ENCODE measurements at places on chromosomes 3 and 15.
A peak's percentile ranks its signal among the peaks of the same experiment; 100 is the strongest.

- DNase-seq, result no peak
- H3K4me3 ChIP-seq, result no peak overlapping the region
- H3K27me3 ChIP-seq, result no peaks in the 10 kb centered on the region
- H3K4me1 ChIP-seq, result no peaks in the 10 kb centered on the region
- no peaks in the 10 kb centered on the region for H3K36me3 ChIP-seq
- H3K27ac ChIP-seq, result no peak overlapping the region
Observed at GRCh38 chr3:77052733-77053670, 13.1 kb downstream of the ROBO2 start.

GRCh38 chr15:93716615-93717231 lies 514.6 kb upstream of the MCTP2 start:
- H3K27ac ChIP-seq, result no peak overlapping the region
- H3K36me3 ChIP-seq, result no peaks in the 10 kb centered on the region
- H3K27me3 ChIP-seq, result no peaks in the 10 kb centered on the region
- no peak for DNase-seq
- no peak overlapping the region for H3K4me3 ChIP-seq

DNA sequence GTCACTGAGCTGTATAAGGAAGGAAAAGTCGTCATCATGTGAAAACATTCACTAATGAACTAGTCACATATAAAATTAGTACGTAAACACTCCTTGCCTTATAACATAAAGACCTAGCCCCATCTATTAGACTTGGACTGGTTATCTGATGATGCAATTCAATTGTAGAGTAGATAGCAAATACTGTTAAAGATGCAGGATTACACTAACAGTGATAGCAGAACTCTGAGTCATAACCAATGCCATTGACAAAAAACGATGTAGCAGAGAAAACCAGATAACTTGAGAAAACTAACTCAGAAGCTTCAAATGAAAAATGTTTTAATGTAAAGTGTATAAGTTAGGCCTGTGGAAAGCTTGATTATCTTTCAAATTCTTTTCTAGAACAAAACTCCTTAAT lies 132.2 kb downstream of the WDR72 start:
- H3K27ac ChIP-seq, result no peak overlapping the region
- no peaks in the 10 kb centered on the region for H3K4me1 ChIP-seq
- H3K36me3 ChIP-seq, result no peaks in the 10 kb centered on the region
- H3K27me3 ChIP-seq, result no peaks in the 10 kb centered on the region
- H3K4me3 ChIP-seq, result no peak overlapping the region

- no peak overlapping the region for H3K27ac ChIP-seq
- no peak overlapping the region for H3K4me3 ChIP-seq
- no peak for DNase-seq
- no peaks in the 10 kb centered on the region for H3K27me3 ChIP-seq
- peaks cover 3% of the 10 kb centered on the region for H3K36me3 ChIP-seq
- peaks cover 19% of the 10 kb centered on the region for H3K4me1 ChIP-seq
Observed at GRCh38 chr3:142273501-142273900, 48.1 kb upstream of the GK5 start.

DNA sequence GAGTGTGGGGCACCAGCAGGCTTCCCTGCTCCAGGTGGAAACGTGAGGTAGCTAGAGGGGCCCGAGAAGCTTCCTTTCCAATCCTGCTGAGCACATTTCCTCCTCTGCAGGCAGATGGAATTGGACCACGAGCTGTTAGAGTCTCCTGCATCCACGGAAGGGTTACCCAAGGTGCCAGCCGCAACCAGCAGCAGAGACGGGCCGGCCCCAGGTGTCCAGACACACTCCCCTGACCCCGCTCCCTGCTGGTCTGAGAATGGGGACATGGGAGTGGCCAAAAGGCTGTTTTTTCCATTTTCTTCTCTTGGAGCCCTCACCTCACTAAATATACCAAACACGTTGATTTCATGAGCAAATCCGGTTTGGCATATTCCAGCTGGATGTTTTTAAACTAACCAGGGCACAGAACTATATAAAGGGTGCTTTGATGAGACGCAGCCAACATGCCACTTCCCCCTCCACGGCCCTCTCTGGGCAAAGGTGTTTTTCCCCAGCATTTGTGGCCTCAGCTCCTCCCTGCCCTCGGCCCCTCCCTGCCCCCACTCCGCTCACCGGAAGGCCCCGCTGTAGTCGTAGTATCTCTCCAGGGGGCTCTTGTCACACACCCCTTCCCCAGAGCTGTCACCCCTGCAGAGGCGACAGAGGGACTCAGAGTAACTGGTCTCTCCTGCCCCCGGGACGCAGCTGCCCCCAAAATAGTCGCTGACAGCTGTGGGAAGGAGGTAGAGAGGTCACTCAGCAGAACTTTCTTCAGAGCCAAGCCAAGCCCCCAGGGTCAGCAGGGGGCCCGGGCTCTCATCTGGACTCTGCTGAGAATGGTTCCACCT lies 7.0 kb downstream of the MELTF start:
- H3K27me3 ChIP-seq, result no peaks in the 10 kb centered on the region
- H3K36me3 ChIP-seq, result no peaks in the 10 kb centered on the region
- H3K27ac ChIP-seq, result no peak overlapping the region
- H3K4me1 ChIP-seq, result peaks cover 7% of the 10 kb centered on the region
- peak overlapping the region; percentile 67 for H3K4me3 ChIP-seq

DNA sequence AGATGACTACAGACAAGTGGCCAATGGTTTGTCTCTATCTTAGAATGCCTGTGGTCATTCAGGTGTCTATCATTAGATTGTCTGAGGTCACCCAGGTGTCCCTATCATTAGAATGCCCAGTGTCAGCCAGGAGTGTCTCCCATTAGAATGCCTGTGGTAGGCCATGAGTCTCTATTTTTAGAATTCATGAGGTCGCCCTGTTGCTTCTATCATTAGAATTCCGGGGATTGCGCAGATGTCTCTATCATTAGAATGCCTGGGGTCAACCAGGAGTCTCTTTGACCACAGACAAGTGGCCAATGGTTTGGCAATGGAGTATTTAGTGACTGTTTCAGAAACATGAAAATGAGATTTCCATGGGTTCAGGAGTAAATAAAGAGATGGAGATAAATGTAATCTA lies 7.6 kb downstream of the RTP2 start:
- H3K27ac ChIP-seq, result no peak overlapping the region
- no peaks in the 10 kb centered on the region for H3K4me1 ChIP-seq
- peaks cover 36% of the 10 kb centered on the region for H3K27me3 ChIP-seq
- DNase-seq, result no peak

GRCh38 chr3:163735394-163735793 lies 1342.9 kb downstream of the SI start:
- no peak overlapping the region for H3K4me3 ChIP-seq
- H3K27me3 ChIP-seq, result no peaks in the 10 kb centered on the region
- no peak overlapping the region for H3K27ac ChIP-seq

GRCh38 chr3:71616571-71617021 lies 33.1 kb upstream of the FOXP1 start:
- H3K4me3 ChIP-seq, result no peak overlapping the region
- peaks cover 10% of the 10 kb centered on the region for H3K4me1 ChIP-seq
- DNase-seq, result no peak
- H3K27ac ChIP-seq, result peak overlapping the region; percentile 49
- H3K36me3 ChIP-seq, result peaks cover 11% of the 10 kb centered on the region

- H3K27me3 ChIP-seq, result no peaks in the 10 kb centered on the region
- peaks cover 20% of the 10 kb centered on the region for H3K4me1 ChIP-seq
- H3K36me3 ChIP-seq, result peaks cover 34% of the 10 kb centered on the region
- no peak overlapping the region for H3K27ac ChIP-seq
Observed at GRCh38 chr3:16441371-16441875, 72.1 kb downstream of the RFTN1 start.

DNA sequence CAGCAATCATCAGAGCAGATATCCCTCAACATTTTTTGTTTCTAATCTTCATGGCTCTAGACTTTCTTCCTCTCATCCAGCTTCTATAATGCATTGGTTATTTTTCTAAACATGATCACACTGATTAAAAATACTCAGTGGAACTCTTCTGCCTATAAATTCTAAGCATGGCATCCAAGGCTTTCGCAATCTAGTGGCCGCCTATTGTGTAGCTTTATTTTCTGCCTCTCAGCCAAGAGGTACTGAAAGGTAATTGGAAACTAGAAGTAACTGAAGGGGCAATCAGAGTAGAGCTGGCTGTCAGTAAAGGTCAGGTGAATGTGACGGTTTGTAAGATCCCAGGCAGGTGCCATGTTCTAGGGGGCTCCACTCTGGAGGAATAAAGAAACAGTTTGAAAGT lies 33.4 kb downstream of the OXSM start:
- H3K36me3 ChIP-seq, result no peaks in the 10 kb centered on the region
- no peak overlapping the region for H3K4me3 ChIP-seq
- no peak for DNase-seq
- H3K27me3 ChIP-seq, result peaks cover 6% of the 10 kb centered on the region
- H3K4me1 ChIP-seq, result peaks cover 10% of the 10 kb centered on the region

- no peak overlapping the region for H3K4me3 ChIP-seq
- H3K36me3 ChIP-seq, result peaks cover 3% of the 10 kb centered on the region
- H3K27ac ChIP-seq, result no peak overlapping the region
- H3K4me1 ChIP-seq, result peaks cover 5% of the 10 kb centered on the region
- H3K27me3 ChIP-seq, result no peaks in the 10 kb centered on the region
- DNase-seq, result no peak
Observed at GRCh38 chr3:126780666-126781065, 76.6 kb downstream of the CHCHD6 start.

DNA sequence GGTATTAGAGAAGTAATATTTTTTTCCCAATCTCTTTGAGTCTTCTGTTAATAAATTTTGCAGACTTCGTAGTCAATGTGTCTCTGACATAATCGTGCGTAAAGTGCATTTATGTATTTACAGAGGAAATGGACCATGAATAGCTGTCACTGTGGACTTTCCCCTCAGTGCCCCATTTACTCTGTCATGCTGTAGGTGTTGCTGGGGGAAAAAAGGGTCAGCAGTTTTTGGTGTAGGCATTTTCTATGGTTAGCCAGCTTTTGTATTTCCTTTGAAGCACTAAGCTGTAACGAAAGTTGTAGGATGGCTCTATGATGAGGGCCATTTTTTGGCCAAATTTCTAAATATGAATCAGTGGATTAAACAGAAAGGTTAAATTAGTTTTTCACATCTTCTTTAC lies 598.4 kb downstream of the FGF12 start:
- H3K4me1 ChIP-seq, result no peaks in the 10 kb centered on the region
- H3K36me3 ChIP-seq, result no peaks in the 10 kb centered on the region
- no peak overlapping the region for H3K4me3 ChIP-seq
- H3K27ac ChIP-seq, result no peak overlapping the region
- DNase-seq, result no peak
- H3K27me3 ChIP-seq, result no peaks in the 10 kb centered on the region

GRCh38 chr15:93173369-93173768 lies 84.4 kb upstream of the RGMA start:
- no peaks in the 10 kb centered on the region for H3K36me3 ChIP-seq
- H3K27ac ChIP-seq, result no peak overlapping the region
- no peak overlapping the region for H3K4me3 ChIP-seq
- peaks cover 16% of the 10 kb centered on the region for H3K27me3 ChIP-seq
- no peaks in the 10 kb centered on the region for H3K4me1 ChIP-seq

DNA sequence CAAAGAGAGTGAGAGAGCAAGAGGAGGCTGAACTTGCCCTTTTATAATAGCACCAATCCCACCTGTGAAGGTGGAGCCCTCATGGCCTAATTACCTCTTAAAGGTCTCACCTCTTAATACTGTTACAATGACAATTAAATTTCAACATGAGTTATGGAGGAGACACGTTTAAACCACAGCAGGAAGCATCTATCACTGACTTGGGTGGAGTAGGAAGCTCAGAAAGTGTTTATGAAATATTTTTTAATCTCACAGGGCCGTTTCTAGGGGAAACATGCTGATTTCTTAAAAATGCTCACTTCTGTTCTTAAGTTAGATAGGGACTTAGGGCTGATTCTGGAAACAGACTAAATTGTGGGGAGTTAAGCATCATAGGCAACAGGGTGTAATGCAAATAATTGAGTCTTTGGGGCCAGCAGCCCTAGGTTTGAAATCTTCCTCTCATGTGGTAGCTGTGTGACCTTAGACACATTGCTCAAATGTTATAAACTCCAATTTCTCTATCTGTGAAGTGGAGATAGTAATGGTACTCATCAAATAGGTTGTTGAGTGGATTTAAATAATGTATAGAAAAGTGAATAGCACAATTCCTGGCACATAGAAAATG lies 133.3 kb upstream of the KLHL25 start:
- DNase-seq, result no peak
- H3K4me3 ChIP-seq, result no peak overlapping the region
- H3K36me3 ChIP-seq, result no peaks in the 10 kb centered on the region
- H3K27me3 ChIP-seq, result peaks cover 11% of the 10 kb centered on the region

GRCh38 chr15:96374499-96374898 lies 44.0 kb downstream of the NR2F2 start:
- H3K4me3 ChIP-seq, result no peak overlapping the region
- H3K27ac ChIP-seq, result no peak overlapping the region
- no peaks in the 10 kb centered on the region for H3K4me1 ChIP-seq
- peaks cover 12% of the 10 kb centered on the region for H3K27me3 ChIP-seq
- no peak for DNase-seq
- H3K36me3 ChIP-seq, result no peaks in the 10 kb centered on the region

- no peaks in the 10 kb centered on the region for H3K4me1 ChIP-seq
- peaks cover 21% of the 10 kb centered on the region for H3K36me3 ChIP-seq
- H3K4me3 ChIP-seq, result no peak overlapping the region
- H3K27ac ChIP-seq, result no peak overlapping the region
Observed at GRCh38 chr15:52360229-52361203, 64.9 kb upstream of the MYO5C start.

DNA sequence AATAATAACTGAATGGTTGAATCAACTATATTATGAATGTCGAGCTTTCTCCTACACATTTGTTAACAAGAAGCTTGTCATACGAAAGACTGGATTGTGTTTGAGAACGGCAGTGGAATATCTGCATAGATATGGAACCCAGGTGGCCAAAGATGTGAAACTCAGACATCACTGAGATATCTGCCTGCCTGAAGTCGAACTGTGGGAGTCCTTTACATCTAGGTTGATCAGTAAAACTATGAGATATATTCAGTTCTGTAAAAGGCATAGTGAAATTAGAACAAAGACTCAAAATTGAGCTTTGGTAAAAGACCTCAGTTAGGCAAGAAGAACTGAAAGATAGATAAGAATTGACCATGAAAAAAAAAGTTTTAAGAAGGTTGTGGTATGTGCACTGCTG lies 41.5 kb upstream of the TOP2B start:
- no peak overlapping the region for H3K27ac ChIP-seq
- H3K36me3 ChIP-seq, result no peaks in the 10 kb centered on the region
- H3K4me1 ChIP-seq, result no peaks in the 10 kb centered on the region
- DNase-seq, result no peak
- H3K4me3 ChIP-seq, result no peak overlapping the region
- H3K27me3 ChIP-seq, result peaks cover 8% of the 10 kb centered on the region

DNA sequence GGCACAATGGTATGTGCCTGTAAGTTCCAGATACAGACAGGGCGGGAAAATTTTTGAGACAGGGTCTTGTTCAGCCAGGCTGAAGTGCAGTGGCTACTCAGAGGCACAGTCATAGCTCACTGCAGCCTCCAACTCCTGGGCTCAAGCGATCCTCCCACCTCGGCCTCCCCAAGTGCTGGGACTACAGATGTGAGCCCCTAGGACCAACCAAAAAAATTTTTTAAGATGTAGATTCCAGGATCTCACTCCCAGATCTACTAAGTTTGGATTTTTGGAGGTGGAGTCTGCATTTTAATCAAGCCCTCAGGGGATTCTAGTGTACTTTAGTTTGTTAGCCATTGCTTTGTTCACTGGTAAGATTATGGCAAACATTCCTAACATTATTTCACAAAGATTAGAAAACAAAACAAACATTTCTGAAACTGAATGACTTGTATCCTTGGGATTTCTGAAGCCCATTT lies 2.7 kb downstream of the LIPH start:
- H3K4me3 ChIP-seq, result no peak overlapping the region
- no peaks in the 10 kb centered on the region for H3K4me1 ChIP-seq
- no peaks in the 10 kb centered on the region for H3K36me3 ChIP-seq
- no peaks in the 10 kb centered on the region for H3K27me3 ChIP-seq
- no peak overlapping the region for H3K27ac ChIP-seq
- no peak for DNase-seq

Measured in activated naive CD8-positive, alpha-beta T cell treated with anti-CD3 and anti-CD28 coated beads, Interleukin-2, amount 10 ng/mL, durations not matched to agents 7 days and 5 days (primary cell).